ENCODE measurements at places on chromosomes 11 and 22.

GRCh38 chr11:44568658-44569473, 3.4 kb downstream of the CD82 start:
- peak; percentile 80 for DNase-seq
- H3K4me3 ChIP-seq: peak overlapping the region; percentile 77
- H3K27me3 ChIP-seq: no peaks in the 10 kb centered on the region
- no peaks in the 10 kb centered on the region for H3K36me3 ChIP-seq

GRCh38 chr11:26944866-26945664, 48.8 kb upstream of the FIBIN start:
- no peaks in the 10 kb centered on the region for H3K4me1 ChIP-seq
- no peak for DNase-seq
- no peaks in the 10 kb centered on the region for H3K27me3 ChIP-seq
- no peak overlapping the region for H3K4me3 ChIP-seq

GRCh38 chr22:27596133-27596870, 205.3 kb downstream of the MN1 start:
- no peak for DNase-seq
- H3K27me3 ChIP-seq: no peaks in the 10 kb centered on the region
- no peaks in the 10 kb centered on the region for H3K4me1 ChIP-seq
- no peak overlapping the region for H3K27ac ChIP-seq
- no peak overlapping the region for H3K4me3 ChIP-seq
- no peaks in the 10 kb centered on the region for H3K36me3 ChIP-seq

- H3K36me3 ChIP-seq: no peaks in the 10 kb centered on the region
- no peak for DNase-seq
- H3K27me3 ChIP-seq: no peaks in the 10 kb centered on the region
- H3K27ac ChIP-seq: peak overlapping the region; percentile 85
- peak overlapping the region; percentile 81 for H3K4me3 ChIP-seq
These were observed 63.6 kb downstream of the PAK1 start for GRCh38 chr11:77410076-77410827.

- H3K27me3 ChIP-seq: no peaks in the 10 kb centered on the region
- peaks cover 6% of the 10 kb centered on the region for H3K4me1 ChIP-seq
- DNase-seq: no peak
These were observed 32.6 kb downstream of the PRDM11 start for GRCh38 chr11:45178890-45179671.

DNA sequence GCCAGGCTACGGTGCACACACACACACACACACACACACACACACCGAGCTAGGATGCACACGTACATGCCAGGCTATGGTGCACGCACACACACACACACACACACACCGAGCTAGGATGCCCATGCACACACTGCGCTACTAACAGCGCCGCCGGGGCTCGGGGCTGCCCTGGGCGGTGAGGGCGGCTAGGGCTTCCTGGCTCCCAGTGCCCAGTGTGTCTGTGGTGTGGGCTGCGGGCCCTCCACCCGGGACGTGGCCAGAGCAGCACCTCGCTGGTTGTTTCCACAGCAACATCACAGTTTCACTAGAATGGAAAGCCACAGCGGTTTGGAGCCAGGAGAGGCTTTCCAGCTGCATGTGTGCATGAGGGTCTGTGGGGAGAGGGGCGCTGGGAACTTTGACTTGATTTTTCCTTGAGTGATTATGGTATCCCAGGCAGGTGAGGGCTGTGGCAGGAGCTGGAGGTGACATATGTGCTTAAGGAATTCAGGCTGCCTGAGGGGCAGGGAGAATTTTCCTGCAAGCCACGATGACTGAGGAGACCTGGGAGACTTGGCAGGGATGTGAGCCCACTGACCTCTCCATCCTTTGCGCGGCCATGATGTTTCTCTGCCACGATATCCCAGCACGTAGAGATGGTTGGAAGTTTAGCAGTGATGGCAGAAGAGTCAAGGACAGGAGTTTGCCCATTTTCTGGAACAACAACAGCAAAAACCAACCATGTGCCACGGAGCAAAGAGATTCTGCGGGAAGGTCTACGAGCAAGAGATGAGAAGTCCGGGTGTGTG, 195.9 kb downstream of the SNX19 start:
- H3K27me3 ChIP-seq: no peaks in the 10 kb centered on the region
- H3K27ac ChIP-seq: no peak overlapping the region
- DNase-seq: no peak
- H3K4me3 ChIP-seq: no peak overlapping the region

- H3K4me3 ChIP-seq: peak overlapping the region; percentile 58
- H3K27ac ChIP-seq: peak overlapping the region; percentile 80
- H3K36me3 ChIP-seq: no peaks in the 10 kb centered on the region
- DNase-seq: no peak
These were observed 30.5 kb upstream of the TTC28 start for GRCh38 chr22:28710107-28710506.

- H3K27me3 ChIP-seq: no peaks in the 10 kb centered on the region
- peak overlapping the region; percentile 91 for H3K4me3 ChIP-seq
- peaks cover 31% of the 10 kb centered on the region for H3K36me3 ChIP-seq
- H3K4me1 ChIP-seq: peaks cover 55% of the 10 kb centered on the region
- DNase-seq: peak; percentile 66
These were observed 1.2 kb upstream of the HSPA8 start for GRCh38 chr11:123062892-123063825.

- no peaks in the 10 kb centered on the region for H3K27me3 ChIP-seq
- no peak for DNase-seq
- H3K27ac ChIP-seq: no peak overlapping the region
These were observed 31.8 kb downstream of the DLG2 start for GRCh38 chr11:85595285-85595884.

- no peak overlapping the region for H3K27ac ChIP-seq
- H3K4me1 ChIP-seq: no peaks in the 10 kb centered on the region
- no peak for DNase-seq
- H3K27me3 ChIP-seq: no peaks in the 10 kb centered on the region
- H3K36me3 ChIP-seq: no peaks in the 10 kb centered on the region
These were observed 194.7 kb downstream of the KIRREL3 start for GRCh38 chr11:126805870-126806269.

DNA sequence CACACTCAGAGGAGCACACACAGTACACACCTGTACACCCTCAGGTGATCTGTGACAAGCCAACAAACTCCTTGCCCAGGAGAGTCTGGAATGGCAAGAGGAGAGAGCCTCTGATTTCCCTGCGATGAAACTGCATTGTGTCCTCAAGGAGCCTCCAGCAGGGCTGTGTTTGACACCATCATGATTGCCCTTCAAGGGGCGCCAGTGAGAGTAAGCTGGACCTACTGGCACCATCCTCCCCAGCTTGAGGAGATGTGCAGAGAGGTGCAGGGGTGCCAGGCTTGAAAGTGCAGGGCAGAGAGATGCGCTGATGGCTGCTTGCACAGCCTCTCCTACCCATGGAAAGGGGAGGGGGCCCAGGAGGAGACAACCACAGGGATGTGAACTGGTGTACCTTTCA, 188.8 kb upstream of the CADM1 start:
- no peaks in the 10 kb centered on the region for H3K4me1 ChIP-seq
- no peak overlapping the region for H3K27ac ChIP-seq
- no peaks in the 10 kb centered on the region for H3K36me3 ChIP-seq
- no peak overlapping the region for H3K4me3 ChIP-seq

DNA sequence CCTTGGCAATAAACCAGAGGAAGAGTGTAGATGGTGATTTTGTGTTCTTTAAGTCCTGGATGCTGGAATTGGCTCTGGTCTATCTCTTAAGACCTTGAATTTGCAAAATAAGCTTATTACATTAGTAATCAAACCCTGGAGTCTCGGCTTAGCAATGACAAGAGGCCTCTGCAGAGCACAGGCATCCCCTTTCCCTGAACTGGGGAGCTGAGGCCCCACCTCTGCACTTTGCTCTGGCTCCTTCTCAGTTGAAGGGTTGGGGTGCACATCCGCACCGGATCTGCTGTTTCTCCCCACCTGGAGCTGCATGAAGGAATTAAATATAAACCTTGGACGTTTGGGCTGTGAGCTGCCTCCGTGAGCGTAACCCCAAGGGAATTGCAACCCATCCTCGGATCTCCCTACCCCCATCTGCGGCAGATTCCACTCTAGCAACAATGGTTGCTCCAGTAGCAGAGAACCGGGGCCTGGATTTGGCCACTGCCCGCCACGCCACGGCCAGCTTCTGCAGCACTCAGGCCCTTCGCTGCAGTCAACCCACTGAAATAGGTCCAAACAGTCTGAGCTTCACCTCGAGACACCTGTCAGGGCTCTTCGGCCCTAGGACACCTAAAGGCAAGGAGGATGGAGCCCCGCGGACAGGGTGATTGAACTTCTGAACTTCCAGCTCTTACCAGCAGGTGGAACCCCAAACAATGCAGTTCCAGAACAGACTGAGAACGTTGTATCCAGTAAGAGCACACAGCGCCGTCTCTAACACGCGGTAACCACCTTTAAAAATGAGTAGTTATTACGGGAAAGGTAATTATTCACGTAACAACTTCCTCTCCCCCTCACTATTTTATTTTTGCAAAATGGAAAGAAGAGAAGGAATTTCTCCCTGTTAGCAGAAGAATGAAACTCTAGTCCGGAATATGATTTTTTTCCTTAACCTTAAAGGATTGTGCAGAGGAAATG, 54.8 kb upstream of the CAPRIN1 start:
- no peaks in the 10 kb centered on the region for H3K36me3 ChIP-seq
- no peak overlapping the region for H3K4me3 ChIP-seq
- H3K27ac ChIP-seq: no peak overlapping the region
- DNase-seq: peak; percentile 64
- H3K4me1 ChIP-seq: peaks cover 4% of the 10 kb centered on the region
- no peaks in the 10 kb centered on the region for H3K27me3 ChIP-seq

GRCh38 chr11:109197656-109198055, 224.3 kb upstream of the C11orf87 start:
- no peak overlapping the region for H3K4me3 ChIP-seq
- no peaks in the 10 kb centered on the region for H3K27me3 ChIP-seq
- H3K4me1 ChIP-seq: no peaks in the 10 kb centered on the region
